Epithelial cell of proximal tubule (primary cell): ENCODE measurements at places on chromosomes 7 and 10. TPM values are rescaled to one million over a fixed set of nuclear protein-coding genes. Genes with fewer than 3 reads are reported as not detected.
A peak's percentile ranks its signal among the peaks of the same experiment; 100 is the strongest.

RFC2 gene
- 49.6 and 85.6 TPM in 2 replicates for total RNA-seq

DNA sequence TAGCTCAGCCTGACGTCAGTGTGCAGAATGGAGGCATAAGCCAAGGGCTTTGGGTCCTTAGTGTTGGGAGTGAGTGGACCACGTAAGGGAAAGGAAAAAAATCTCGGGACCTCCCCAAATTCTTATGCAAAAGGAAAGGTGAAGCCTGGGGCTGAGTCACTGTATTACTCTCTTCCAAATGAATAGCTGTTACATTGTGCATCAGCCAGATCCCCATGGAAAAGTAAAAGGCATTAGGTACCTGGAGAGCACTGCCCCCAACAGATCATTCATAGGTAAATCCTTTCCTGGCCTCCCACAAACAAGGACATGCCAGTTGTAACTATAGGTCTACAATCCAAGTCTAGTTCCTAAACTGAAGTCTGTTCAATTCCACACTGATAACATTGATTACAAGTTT is 170.5 kb downstream of the C1GALT1 start:
- DNase-seq: peak; percentile 32

FAM25G gene
- not detected in 2 replicates for total RNA-seq

CPA2 gene
- 0.14 TPM in 1 of 2 replicates, not detected in the other for total RNA-seq

DNA sequence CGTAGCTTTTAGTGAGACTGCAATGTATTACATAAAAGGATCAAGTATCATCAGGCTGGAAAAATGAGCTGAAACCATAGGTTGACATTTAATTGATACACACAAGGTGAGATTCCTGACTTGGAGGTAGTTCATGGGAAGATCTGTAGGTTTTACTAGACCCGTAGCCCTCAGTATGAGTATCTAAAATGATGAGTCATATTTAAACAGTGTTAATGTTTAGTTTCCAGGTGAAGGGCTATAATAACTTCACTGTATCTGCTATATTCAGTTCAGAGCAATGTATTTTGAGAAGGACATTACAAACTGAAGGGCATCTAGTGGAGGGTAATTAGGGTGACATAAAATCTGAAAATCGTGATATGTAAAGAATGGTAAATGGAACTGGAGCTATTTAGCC is 35.0 kb downstream of the ENTPD1 start:
- no peak for DNase-seq

DNA sequence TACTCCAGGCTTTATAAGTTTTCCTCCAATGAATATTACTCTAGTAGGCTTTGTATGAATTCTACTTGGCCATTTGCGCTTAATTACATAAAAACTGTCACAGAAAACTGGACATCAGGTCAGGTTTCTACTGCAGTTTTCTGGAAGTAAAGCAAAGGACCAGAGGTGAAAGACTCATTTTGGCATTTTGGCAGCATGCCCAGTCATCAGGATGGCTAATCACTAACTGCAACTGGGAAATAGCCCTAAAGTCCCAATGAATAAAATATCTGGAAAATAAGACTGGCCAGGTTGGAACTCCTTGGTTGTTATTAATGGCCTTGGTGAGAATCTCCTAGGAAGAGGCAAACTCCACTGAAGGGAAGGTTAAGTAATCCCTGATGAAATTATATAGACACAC is 75.5 kb downstream of the COPG2 start:
- no peak for DNase-seq

DNA sequence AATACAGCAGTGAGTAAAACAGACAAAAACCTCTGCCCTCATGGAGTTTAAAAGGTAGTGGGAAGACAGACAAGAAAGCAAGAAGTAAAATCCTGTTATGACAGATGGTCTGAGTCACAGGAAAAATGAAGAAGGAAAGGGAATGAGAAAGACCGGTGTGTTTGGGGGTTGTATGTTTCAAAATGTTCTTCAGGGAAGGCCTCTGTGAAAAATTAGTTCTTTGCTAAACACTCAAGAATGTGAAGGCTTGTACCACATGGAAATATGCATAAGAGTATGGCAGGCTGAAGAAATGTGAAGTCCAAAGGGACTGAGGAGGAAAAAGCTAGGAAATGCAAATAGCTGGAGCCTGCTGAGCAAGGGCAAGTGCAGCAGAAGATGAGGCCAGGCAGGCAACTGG is 315.9 kb upstream of the SEMA3A start:
- DNase-seq: no peak

DNA sequence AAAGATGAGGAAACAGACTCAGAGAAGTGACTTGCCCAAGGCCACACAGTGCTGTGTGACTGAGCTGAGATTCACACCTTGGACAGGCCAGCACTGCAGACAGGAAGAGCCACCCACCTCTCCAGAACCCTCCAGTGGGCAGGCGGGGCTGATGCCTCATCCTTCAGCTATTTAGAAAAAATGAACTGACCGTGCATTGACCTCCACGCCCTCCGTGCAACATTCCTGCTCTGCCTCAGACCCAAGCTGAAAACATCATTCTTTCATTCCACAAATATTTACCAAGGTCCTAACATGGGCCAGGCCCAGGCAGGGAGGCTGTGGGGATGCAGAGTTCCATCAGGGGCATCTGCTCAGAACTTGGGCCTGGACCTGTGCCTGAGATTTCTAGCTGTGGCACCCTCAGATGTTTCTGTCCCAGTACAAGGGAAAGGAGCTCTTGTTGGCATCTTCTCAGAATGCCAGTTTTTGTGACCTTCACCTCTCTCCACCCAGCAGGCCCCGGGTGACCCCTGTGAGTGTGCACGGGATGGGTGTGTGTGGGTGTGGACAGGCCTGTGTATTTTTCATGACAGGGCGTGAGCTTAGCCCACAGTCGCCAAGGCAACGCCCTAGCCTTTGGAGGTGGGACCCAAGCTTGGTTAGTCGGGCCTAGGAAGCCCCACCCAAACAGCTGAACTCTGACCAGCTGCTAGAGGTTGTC is 6.5 kb downstream of the VSIR start:
- DNase-seq: peak; percentile 85

- no peak for DNase-seq
These were observed 322.7 kb downstream of the LHFPL3 start for GRCh38 chr7:104650991-104651640.
